ENCODE measurements at places on chromosomes 6 and 20.

DNA sequence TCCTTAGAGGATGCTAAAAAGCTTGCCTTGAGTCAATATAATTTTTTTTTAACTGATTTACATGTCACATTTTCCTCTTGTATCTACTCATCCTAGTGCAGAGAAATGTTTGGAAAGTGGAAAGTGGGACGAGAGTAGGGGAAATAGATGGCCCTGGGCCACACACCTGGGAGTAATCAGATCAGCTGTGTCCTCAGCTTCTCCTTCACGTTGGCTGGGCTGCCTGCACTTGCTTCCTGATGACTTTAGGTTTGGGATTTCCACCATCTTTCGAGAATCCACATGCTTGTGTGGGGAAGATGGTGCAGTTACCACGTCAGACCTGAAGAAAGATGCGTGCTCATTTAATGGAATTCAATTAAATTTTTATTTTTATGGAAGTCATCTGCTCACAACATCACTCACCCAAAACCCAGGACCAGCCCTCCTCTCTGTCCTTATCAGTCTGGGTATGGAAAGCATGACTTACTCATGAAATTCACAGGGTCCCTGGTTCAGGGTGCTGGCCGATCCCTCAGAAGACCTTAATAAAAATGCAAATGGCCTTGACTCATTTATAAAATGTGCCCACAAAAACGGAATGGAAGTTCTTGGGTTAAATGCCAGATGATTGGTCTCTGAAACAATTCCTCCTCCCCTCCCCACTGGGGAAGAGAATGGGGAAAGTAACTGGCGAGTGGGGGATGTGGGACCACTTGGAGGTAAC is 74.5 kb upstream of the TIAM2 start:
- no peak for DNase-seq

DNA sequence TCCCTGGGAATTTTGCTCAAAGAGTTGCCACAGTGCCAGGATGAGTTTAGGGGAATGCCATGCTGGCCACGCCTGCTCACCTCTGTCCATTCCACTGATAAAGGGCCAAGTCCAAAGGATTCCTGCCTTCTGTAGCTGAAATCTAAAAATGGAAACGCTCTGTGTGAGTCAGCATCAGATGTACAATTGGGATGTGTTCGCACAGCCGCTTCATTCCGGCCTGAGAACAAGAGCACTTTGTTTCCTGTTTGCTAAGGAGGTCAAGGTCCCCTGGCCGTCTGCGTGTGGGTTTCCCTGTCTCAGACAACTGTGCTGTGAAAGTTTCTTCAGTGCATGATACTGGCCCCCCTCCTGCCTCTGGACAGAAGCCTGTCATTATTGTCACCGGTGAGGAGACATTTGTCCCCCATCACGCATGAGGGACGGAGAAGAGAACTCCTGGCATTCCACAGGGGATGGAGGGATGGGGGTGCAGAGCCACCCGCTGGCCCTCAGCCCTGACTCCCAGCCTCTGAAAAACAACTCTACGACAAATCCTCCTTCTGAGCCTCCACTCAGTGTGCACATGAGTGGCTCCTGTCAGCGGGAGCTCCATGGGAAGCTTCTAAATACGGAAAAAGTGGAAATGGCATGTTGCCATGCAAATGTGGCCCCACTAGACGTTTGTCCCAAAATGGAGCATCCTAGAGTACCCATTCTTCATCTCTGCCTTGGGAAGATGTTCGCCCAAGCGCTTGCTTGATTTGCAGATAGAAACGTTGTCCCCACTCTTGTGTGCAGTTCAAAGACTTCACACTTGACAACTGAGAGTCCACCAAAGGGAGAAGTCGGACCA is 143.5 kb upstream of the AFDN start:
- no peak for DNase-seq

- DNase-seq: no peak
These were observed 10.7 kb downstream of the NR2E1 start for GRCh38 chr6:108176281-108177089.

GRCh38 chr6:110298411-110298810 is 59.7 kb downstream of the METTL24 start:
- no peak for DNase-seq

- DNase-seq: no peak
These were observed 171.2 kb upstream of the BMP5 start for GRCh38 chr6:56046576-56046975.

- peak; percentile 50 for DNase-seq
These were observed 21.2 kb upstream of the BHLHE23 start for GRCh38 chr20:63027922-63028389.

- DNase-seq: no peak
These were observed 3.5 kb downstream of the ZFAND3 start for GRCh38 chr6:37822851-37823682.
